MM.1S (cell line): ENCODE measurements at places on chromosomes 7 and 10.
A peak's percentile ranks its signal among the peaks of the same experiment; 100 is the strongest.

DNA sequence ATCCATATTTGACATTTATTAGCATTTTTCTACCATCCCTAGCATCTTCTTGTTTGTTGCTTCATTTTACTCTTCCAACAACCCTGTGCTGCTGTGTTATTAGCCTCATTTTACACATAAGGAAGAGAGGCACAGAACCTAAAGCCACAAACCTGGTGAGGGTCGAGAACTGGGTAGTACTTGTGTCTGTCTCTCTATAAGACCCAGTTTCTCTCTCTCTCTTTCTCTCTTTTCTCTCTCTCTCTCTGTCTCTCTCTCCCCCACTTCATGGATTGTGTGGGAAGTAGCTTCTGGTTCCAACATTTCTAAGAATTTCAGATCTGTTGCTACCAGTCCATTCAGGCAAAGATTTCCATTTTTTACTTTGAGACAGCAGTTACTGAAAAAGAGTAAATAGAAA lies 1.4 kb upstream of the FRA10AC1 start:
- DNase-seq = no peak

DNA sequence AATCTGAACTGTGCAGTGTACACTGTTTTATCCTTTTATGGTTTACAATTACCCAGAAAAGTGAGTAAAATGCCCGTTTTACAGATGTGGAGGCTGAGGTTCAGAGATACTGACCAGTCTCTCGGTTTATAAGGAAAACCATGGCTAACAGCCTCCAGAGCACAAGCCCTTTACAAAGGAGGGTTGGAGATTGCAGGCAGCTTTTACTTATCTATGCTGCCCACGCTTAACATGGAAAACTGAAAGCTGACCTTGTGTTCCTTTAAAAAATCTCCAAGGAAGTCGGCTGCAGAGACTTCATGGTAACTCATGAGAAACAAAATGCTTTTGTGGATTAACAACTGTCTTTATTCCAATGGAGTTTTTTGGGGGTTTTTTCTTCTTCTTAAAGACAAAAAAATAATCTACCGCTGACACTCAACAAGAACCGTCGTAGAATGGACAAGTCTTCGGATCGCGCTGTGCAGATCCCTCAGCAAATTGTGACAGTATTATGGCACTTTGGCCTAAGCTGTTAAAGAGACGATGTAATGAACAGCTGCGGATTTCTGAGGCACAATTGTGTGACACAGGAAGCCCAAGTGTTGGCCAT lies 654 bp upstream of the SLF2 start:
- no peak for DNase-seq

DNA sequence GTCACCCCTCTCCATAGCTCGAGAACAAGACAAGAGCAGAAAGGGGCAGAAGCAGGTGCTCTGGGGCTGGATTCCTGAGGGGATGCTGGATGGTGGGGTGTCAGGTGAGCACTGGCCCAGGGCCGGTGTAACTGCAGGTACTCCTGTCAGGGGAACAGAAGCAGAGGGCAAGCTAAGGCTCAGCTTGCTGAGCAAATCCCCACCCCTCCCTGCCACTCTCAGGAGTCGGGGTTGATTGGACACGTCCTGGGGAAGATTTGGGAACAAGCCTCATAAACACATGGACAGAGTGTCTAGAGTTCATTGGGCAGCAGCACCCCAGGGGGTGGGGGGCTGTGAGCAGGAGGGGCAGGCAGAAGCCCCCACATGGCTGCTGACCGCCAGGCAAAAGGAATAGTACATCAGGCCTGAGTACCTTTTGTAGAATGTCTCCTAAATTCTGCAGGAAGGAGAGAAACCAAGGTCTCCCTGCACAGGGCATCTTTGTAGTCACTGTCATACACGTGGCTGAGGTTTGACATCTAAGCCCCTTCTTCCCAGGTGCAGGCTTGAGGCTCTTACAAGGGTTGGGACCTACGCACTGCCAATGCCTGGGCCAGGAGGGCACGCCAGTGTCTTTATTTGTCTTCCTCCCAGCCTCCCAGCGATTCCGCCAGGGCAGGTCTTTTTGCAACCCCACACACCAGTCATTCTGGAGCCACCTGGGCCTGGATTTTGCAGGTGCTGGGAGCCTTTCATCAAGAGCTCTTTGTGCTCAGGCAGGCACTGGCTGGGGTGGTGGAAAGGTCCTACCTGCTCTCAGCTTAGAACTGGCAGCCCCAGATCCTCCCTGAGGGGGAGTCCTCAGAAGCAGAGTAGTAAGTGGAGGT lies 2.8 kb downstream of the CALML3 start:
- DNase-seq = no peak

DNA sequence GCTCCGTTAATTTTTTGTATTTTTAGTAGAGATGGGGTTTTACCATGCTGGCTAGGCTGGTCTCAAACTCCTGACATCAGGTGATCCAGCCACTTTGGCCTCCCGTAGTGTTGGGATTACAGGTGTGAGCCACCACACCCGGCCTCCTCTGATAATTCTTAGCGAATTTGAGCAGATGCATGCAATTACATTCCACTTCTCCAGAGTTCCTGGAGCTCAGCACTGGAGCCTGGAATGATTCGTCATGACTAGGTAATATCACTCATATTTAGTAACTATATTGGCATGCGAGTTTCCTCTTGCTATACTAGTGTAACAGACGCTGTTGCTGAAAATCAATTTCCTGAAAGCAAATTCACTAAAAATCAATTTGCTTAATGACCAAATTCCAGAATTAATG lies 86.8 kb downstream of the MKX start:
- DNase-seq = no peak

DNA sequence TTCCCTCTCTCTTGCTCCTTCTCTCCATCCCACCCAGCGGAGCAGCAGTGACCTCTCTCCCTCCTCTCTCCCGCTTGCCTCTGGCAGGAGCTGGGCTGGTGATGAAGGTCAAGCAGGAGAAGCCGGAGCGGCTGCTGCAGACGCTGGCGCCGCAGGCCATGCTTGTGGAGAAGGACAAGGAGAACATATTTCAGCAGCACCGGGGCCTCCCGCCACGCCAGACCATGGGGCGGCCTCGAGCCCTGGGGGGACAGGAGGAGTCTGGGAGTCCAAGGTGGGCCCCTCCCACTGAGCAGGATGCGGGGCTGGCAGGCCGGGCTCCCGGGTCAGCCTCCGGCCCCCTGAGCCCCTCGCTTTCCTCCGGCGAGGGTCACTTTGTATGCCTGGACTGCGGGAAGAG lies 17.3 kb downstream of the ZNF775 start:
- no peak for DNase-seq

DNA sequence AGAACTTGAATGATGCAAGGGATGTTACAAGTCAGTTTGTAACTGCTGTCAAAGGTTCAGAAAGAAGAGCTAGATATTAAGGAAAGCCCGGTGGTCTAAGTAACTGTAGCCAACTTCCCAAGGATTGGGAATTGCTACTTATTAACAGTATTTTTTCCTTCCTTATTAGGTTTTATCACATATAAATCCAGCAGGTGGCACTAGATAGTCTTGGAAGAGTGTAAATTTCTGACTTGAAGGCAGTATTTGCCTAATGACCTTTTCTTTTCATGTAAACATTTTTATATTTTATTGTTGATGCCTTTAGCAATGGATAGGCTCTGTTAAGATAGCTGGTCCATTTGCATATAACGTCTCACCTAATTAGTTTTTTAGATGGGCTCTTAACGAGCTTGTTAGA lies 51.2 kb downstream of the ANLN start:
- DNase-seq = no peak

GRCh38 chr10:16950656-16951601 lies 133.7 kb upstream of the RSU1 start:
- DNase-seq = no peak

- no peak for DNase-seq
These were observed 8.1 kb downstream of the VTI1A start for GRCh38 chr10:112454910-112455779.

DNA sequence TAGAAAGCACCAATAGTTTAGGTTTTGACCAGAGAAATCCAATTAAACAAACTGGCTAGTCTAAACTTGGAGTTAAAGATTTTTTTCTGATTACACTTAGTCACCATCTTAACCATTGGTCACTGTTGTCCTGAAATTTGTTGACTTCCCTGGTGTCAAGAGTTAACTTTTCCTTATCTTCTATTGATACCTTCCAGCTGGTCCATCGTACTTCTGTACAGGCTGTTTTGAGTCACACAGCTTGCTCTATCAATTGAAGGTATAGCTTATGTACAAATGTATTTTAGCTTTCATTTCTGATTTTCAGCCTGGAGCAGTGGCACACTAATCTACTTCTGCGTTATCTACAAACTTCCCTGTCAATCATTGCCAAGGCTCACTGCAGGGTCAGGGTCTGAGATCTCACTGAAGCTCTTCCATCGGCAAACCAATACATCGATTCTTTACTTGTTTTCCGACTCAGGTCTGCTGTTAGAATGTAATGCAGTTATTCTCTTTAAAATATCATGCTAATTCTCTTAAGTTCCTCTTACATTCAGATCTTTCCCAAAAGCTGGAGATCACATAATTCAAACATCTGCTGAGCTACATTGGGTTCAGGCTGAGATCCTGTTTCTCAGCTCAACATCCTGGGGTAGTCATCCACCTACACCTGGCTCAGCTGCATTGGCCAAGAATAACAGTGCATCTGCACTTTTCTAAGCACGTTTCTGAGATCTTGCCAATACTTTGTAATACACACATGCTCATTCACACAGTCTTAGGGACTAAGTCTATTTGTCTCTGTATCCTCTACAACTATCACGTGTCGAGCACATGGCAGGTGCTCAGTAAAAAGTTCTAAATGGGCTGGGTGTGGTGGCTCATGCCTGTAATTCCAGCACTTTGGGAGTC lies 11.3 kb downstream of the MRPS33 start:
- no peak for DNase-seq

- no peak for DNase-seq
These were observed 54.0 kb downstream of the PAPSS2 start for GRCh38 chr10:87713707-87714106.

DNA sequence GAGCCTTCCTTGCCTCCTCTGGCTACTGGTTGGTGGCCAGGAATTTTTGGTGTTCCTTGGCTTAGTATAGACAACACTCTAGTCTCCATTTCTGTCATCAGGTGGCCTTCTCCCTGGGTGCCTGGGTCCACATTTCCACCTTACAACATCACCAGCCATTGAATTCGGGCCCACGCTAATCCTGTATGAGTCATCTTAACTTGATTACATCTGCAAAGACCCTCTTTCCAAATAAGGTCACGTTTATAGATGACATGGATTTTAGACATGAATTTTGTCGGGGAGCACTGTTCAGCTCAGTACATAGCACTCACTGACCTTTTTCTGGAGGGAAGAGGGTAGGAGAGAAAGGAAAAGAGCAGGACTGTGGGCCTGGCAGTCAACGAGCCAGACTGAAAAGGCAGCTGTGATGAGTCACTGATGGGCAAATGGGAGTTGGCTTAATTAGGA lies 39.4 kb downstream of the MMRN2 start:
- DNase-seq = no peak

- DNase-seq = no peak
These were observed 91.9 kb upstream of the MGMT start for GRCh38 chr10:129375171-129375570.

DNA sequence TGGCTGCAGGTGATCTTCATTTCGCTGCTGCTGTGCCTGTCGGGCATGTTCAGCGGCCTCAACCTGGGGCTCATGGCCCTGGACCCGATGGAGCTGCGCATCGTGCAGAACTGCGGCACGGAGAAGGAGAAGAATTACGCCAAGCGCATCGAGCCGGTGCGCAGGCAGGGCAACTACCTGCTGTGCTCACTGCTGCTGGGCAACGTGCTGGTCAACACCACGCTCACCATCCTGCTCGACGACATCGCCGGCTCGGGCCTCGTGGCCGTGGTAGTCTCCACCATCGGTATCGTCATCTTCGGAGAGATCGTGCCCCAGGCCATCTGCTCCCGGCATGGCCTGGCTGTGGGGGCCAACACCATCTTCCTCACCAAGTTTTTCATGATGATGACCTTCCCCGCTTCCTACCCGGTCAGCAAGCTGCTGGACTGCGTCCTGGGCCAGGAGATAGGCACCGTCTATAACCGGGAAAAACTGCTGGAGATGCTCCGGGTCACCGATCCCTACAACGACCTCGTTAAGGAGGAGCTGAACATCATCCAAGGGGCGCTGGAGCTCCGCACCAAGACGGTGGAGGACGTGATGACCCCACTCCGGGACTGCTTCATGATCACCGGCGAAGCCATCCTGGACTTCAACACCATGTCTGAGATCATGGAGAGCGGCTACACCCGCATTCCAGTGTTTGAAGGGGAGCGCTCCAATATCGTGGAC lies 1.3 kb downstream of the CNNM2 start:
- DNase-seq = no peak

DNA sequence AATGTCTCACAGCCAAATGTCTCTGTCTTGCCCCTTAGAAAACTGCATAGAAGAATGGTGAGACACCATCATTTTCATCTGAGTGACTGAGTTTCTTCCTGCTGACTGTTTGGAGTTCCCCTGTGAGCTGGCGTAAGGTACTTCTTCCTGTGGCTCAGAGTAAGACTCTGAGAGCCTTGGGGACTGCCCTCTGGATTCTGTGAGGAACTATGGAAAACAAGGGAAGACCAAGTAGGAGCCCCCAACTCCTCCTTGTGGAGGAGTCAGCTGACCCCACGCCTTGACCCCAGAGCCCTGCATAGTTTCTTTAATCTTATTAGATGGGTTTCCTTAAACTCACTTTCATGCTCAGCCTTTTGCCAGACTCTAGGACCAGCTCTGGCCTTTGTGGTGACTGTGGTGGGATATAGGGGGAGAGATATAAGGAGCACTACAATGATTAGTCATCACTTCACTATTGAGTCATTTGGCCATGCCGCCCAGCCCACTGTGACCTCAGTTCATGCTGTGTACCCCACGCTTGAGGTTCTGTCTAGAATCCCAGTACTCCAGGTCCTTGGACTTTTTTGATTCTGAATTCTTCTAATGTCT lies 51.8 kb upstream of the FAM133B start:
- DNase-seq = no peak

GRCh38 chr10:131774681-131775085 lies 126.1 kb upstream of the PPP2R2D start:
- no peak for DNase-seq

DNA sequence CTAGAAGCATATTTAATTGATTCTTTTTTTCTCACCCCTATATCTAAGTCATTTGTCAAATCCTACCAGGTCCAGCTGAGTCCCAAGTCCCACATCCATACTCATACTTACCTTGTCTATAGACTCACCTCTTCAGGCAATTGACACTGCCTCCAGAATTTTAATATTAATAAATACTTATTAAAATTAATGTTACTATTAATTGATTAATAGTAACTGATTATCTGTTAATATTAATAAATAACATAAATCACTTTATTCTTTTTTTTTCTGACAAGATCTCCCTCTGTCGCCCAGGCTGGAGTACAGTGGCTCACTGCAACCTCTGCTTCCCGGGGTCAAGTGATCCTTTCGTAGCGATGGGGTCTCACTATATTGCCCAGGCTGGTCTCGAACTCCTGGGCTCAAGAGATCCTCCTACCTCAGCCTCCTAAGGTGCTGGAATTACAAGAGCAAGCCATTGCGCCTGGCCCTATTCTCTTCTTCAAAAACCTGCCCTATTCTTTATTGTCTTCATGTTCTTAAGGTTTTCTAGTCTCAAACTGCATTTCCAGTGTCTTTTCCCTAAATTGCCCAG lies 94.4 kb downstream of the ZNF277 start:
- DNase-seq = no peak

GRCh38 chr7:84783141-84783778 lies 403.6 kb downstream of the SEMA3D start:
- DNase-seq = peak; percentile 38
